ENCODE measurements at places on chromosomes 16 and 17.

DNA sequence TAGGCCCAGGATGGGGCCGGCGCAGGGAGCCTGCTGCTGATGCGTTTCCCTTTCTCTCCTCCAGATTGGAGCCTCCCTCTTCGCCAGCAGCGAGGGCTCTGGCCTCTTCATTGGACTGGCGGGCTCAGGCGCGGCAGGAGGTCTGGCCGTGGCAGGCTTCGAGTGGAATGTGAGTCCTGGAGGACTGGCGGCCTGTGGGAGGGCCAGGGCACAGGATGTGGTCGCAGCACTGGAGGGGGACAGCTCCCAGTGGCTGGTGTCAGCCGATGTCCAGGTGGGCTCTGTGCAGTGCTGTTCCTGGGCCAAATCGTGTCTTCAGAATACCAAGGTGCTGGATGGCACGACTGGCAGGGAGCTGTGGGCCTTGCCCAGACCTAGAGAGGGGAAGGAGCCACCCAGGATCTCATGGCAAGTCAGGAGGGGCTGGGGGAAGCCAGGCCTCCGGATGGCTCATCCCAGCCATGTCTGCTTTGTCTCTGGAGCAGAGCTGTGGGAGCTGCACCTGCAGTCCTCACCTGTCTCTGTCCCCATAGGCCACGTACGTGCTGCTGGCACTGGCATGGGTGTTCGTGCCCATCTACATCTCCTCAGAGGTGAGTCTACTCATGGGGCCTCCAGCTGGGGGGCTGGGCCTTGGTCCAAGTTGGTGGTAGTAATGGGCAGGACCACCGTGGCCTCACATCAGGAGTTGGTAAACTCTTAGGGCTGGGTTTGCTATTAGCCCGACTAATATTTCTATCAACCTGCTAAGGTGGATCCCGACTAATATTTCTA, 7.3 kb downstream of the SLC5A10 start:
- no peak for DNase-seq

GRCh38 chr17:58809564-58809936, 53.9 kb downstream of the PPM1E start:
- no peak for DNase-seq

DNA sequence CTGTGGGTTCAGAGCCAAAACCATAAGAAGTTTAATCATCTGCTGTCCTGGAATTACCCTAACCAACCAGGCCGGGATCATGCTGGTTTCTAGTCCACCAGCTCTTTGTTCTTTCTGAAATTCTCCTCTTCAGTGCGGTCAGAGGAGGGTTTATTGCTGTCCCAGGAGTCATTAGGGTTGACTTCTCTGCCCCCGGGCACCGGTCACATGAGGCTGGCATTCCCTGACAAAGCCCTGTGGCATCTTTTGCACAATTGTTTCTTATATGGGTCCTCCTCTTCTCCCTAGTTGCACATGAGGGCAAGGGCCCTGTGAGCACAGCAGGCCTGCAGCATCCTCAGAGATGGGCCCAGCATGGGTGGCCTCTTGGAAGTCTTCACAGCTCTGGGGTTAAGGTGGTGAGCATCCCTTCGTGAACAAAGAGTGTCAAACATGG, 243.9 kb downstream of the IRF8 start:
- no peak for DNase-seq

- no peak for DNase-seq
Observed at GRCh38 chr17:46726206-46726605, 92.3 kb downstream of the WNT3 start.

DNA sequence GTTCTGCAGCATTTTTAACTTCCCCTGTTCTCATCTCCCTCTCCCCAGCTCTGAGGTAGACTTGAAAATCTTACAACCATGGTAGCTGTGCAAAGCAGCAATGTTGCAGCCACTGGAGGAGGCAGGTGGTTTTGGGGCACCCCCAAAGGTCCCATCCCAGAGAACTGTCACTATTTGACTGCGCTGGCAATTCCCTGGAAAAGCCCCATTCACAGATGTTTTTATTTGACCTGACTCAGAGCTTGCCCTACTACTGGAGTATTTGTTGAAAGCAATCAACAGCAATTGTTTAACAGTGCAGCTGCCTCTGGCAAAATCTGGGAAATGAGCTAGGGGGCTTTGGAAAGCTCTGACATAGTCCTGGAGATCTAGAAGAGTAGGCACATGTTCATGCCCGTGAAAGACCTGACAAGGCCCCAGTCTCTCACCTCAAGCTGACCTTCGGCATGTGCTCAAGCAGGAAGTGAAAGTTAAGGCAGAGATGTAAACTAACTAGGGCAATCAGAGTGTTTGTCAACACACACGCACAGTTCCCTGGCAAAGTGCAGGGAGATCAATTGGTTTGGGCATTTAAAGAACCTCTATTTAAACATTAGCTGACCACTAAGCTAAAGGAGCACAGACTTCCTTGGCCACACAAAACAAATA, 19.7 kb upstream of the PIK3R5 start:
- DNase-seq, result no peak

GRCh38 chr17:56185491-56186221, 32.4 kb downstream of the ANKFN1 start:
- no peak for DNase-seq

DNA sequence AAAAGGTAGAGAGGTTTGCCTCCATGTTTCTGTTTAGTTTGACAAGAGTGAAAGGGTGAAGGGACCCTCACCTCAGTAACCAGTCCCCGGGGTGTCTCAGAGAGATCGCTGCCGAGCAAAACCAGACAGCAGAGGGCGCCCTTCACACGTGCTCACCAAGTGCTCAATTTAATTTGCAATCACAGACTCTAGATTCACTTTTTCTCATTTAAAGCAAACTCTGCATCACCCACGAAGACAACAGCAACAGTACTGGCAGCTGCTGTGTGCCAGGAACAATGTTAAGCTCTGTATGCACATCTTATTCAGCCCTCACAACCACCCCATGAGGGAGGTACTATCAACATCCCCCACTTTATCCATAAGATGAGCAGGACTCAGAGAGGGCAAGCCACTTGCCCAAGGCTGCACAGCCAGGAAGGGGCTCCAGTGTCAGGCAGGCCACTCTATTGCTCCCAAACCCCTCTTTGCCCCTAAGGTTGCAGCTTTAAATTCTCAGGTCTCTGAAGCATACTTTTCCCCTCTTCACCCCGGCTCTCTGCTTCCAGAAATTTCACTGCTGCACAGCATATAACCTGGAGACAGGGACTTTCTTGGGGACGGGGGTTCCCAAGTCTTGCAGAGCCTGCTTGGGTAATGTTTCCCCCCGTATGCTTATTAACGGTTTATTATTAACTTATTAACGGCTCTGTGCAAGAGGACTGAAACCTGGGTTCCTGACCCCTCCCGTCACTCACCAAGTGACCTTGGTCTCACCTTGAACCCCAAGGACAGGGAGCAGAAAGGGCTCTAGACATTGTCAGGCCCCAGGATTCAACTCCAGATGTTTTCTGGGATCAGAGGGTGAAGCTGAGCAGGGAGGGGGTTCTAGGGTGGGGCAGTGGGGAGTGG, 70.9 kb downstream of the CNGB1 start:
- peak; percentile 36 for DNase-seq

DNA sequence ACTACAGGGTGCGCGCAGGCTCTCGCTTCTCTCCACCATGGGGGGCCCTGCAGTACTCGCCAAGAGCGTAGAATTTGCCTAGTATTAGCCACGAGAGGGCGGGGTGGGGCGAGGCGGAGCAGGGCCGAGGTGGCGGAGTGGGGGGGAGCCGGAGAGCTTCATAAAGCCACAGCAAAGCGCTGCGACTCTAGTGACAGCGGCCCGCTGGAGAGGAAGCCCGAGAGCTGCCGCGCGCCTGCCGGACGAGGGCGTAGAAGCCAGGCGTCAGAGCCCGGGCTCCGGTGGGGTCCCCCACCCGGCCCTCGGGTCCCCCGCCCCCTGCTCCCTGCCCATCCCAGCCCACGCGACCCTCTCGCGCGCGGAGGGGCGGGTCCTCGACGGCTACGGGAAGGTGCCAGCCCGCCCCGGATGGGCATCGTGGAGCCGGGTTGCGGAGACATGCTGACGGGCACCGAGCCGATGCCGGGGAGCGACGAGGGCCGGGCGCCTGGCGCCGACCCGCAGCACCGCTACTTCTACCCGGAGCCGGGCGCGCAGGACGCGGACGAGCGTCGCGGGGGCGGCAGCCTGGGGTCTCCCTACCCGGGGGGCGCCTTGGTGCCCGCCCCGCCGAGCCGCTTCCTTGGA, at the start of gene TBX21:
Gene TBX21 (plus strand): TSS at position 190 of the 627 bp plus-strand sequence. CDS start 219 bp downstream, at position 409.
- no peak for DNase-seq

GRCh38 chr17:50354776-50355175, 8.8 kb downstream of the XYLT2 start:
- no peak for DNase-seq

DNA sequence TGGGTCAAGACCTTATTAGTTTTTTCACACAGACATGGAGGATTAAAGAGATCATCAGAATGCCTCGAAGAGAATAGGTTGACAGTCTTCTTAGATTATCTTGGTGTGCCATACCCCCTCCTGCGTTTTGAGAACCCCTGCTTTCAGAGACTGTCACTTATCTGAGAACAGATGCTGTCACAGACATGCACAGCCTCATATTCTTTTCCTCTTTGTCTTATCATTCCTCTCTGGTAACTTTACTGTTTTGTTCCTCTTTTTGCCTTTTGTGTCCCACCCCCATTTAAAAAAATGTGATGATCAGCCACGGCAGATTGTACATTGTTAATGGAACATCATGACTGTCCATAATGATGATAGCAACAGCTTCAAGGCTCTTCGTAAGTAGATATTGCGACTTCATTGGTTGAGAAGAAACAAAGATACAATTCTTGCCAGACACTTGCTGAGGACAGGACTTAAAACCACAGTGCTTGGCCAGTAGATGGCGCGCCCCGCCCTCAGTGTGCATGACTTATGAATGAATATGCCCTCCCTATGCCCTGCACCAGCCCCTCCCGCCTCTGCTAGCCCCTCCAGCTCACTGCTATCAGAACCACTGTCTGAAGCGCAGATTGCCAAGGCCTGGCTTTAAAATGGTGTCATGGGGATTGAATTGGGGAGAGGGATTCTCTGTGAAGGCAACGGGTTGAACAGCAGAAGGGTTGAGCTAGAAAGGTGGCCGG, 2.6 kb upstream of the PITPNC1 start:
- DNase-seq, result no peak

DNA sequence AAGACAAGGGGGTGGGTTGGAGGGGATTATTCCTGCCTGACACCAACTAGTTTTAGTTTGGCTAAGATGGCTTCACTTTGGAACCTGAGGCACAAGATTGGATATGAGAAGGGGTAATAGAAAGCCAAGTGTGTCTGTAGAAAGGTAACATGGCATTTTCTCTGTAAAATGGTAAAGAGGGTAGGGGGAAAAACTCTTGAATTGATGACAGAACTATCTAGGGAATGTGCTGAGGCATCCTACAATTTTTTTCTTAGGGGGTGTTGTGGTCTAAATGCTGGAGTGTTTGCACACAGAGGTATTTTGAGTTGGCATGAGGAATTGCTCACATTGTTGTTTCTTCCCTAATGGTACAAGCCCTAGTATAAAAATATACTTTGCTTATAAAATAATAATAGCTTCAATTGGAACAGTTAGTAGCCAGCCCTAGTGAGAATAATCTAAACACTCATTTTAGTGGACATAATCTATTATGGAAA, 25.8 kb downstream of the YPEL2 start:
- no peak for DNase-seq

DNA sequence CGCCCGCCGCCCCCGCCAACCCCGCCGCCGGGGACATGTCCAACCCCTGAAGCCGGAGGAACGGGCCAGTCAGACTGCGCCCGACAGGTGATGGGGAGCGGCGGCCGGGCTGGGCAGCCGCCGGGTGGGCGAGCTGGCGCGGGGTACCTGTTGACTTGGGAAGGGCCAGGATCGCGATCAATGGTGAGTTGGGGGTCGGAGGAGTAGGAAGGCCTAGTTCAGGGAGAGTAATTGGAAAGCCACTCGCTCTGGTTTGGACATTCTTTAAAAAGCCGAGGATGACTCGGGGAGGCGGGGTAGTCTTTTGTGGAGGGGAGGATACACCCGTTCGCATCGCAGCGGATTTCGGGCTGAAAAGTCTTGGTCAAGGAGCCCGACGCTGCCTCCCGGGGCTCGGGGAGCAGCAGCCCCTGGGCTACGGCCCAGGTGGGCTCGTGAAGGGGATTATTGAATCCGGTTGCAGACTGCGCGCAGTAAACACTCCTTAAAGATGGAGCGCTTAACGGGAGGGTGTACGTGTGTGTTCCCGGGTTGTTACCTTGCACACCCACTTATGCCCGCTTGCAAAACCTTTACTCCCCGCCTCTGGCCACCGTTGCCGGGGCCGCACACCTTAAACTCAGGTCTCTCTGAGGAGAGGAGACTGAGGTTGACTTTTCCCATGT, 123.8 kb downstream of the GOSR1 start:
- no peak for DNase-seq

DNA sequence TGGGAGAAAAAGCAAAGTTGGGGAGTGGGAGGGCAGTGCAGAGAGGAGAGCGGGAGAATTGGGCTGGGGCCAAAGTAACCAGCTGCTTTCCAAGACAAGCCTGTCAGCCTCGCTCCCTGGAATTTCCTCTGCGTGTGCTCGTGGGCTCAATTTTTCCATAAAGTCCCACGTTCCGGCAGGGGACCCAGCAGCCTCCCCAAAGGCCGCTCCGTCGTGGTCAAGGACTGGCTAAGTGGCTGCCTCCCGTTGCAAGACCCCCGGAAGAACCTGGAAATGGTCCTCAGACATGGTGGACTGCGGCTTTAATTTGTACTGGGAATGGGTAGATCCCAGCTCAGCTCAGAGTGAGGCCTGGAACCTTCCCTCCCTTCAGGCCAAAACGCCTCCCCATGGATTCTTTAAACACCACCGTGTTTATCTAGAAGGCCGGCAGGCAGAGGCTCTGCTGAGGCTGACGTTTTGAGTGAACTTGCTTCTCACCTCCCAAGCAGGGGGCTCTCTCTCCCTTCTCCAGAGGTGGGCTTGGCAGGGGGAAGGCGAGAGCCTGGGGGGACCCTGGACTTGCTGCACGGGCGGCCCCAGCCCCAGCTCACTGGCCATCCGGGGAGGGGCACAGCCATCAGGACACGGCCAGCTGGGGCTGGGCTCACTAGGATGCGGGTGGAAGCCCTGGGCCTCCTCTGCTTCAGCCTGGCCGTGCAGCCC, 190.0 kb downstream of the C16orf95 start:
- DNase-seq, result no peak

GRCh38 chr16:11901091-11901490, 14.7 kb downstream of the GSPT1 start:
- no peak for DNase-seq

- no peak for DNase-seq
Observed at GRCh38 chr17:79699386-79700036, 31.2 kb upstream of the ENPP7 start.

- no peak for DNase-seq
Observed at GRCh38 chr17:59513934-59514841, 51.2 kb upstream of the DHX40 start.

DNA sequence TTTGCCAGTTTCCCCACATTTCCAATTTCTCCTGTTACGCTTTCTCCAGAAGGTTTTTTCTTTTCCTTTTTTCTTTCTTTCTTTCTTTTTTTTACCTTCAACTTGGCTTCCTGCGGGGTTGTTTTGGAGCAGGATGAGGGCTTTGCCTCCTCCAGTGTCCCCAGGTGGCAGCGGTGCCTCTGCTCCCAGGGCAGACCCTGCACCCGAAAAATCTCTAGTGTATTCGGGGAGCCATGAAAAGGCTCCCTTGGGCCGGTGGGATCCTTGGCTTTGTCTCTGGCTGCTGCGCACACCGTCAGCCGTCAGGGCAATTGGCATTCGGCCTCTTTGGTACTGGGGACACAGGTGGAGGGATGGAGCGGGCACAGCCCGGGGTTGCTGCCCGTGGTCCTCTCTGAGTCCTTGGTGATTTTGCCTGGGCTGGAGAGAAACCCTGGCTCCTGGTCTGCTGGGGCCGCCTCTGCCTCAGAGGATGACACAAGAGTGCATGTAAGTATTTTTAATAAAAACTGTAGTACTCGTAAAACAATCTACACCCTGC, 846 bp downstream of the ITGB3 start:
- no peak for DNase-seq
